ENCODE measurements at places on chromosomes 3 and 15.

DNA sequence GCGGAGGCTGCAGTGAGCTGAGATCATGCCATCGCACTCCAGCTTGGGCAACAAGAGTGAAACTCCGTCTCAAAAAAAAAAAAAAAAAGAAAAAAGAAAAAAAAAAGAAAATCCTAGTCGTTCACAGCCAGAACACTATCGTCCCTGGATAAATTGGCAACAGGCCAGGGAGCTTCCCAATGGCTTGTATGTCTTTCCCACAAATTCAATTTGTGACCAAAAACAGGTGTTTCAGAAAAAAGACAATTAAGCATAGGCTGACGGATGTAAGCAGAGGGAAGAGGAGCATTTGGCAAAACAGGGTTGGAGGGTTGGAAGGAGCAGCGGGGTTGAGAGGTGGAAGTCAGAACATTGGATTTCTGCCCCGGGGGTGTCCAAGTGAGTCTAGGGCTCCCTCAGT lies 8.5 kb downstream of the EPB42 start:
- no peak for DNase-seq

DNA sequence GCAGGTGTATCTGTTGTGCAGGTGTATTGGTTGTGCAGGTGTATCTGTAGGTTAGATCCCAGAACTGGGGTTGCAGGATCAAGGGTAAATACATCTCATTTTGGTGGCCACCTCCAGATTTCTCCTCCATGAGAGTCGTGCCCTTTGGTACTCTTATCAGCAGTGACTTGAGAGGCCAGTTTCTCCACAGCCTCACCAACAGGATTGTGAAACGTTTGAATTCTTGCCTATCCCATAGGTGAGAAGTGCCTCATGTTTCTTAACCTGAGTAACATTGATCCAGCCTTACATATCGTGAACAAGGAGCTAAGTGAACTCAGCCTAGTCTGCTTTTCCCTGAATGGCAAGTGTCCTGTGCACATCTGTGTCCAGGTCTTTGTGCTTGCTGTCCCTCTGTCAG lies 55.4 kb downstream of the CMTM8 start:
- no peak for DNase-seq

DNA sequence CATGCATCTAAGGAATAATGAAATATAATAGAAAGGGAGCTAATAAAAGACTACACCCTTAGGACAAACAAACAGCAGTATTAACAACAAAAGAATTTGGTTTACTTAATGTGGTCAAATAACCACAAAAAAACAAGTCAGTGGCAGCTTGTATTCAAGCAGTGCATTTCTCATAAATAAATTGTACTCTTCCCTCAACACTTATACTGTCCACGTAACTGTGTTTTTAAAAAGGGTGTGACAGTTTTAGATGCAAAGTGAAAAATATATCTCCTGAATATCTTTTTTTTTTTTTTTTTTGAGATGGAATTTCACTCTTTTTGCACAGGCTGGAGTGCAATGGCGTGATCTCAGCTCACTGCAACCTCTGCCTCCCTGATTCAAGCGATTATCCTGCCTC lies 698.2 kb upstream of the CADM2 start:
- DNase-seq, result no peak

DNA sequence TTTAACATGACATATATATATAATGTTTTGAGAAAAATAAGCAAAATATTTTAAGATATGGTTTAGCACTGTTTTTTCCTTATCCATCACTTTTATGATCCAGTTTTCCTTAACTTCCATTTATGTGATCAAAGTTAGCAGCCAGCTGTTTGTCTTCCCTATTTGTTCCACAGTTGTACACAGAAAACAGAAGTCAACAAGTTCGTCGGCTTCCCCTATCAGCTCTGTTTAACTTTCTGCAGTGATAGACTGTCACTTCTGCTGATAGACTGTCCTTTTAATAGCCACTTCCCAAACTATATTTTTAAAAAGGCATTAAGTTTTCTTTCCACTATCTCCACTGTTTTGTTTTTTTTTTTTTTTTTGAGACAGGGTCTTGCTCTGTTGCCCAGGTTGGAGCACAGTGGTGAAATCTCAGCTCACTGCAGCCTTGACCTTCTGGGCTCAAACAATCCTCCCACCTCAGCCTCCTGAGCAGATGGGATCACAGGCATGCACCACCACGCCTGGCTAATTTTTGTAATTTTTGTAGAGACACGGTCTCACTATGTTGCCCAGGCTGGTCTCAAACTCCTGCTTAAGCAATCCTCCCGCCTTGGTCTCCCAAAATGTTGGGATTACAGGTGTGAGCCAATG lies 7.2 kb downstream of the FSD2 start:
- DNase-seq, result no peak

DNA sequence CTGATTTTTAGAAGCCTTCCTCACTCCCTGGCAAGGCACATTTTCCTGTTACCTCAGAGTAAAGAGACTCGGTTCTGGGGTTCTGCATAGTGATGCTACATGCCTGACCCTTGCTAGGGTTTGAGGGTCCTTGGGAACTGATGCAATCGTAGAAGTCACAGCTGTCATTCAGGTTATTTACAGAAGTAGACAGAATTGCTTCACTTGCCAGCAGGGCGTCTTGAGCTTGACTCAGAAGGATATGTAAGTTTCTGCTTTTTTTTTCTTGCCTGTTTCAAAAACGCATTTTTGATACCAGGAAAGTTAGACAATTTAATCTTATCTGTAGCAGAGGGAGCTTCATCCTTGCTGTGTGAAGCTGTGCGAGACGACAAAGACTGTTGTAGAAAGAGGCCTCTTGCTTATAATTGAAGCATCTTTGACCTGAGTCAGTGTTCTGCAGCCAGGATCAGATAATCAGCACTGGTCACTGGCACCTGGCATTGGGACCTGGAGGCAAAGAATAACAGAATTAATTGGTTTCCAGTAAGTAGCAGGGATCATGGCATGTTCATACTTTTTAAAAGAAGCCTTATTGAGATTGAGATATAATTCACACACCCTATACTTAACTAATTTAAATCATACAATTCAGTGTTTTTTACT lies 24.8 kb downstream of the CACNA1D start:
- DNase-seq, result no peak

DNA sequence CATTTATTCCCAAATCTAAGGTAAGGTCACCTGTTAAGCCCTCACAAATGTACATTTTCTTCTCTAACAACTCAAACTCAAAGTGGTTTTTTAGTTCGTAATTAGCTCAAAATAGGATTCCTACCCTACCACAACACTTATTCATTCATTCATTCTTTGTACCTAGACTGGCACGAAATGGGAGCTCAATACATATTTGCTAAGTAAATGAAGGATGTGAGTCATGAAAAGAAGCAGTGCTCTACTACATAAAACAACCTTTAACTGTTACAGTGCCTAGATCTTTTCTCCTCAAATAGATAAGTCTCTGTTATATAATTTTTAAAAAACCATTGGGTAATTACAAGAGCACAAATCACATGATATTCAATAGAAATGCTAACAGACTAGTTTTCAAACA lies 13.1 kb downstream of the RSL24D1 start:
- DNase-seq, result no peak

All from DMS153 (cell line).